Stimulated activated CD4-positive, alpha-beta T cell treated with anti-CD3 and anti-CD28 coated beads, TNF-alpha, amount 100 ng/mL, for 24 hours (primary cell): ENCODE measurements at places on chromosomes 4 and X.

DNA sequence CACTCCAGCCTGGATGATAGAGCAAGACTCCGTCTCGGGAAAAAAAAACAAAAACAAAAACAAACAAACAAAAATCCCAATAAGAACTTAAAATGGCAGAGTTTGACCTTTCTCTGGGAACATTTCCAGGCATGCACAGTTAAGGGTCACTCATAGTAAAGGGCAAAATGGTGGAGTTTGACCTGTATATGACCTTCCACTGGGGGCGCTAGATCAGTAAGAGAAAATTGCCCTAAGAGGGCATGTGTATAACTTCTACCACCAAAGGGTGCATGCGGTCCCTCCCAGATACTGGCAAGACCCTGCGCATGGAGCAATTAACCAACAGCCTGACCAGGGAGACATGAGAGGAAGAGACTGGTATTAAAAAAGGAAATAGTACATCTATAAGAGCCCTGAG lies 177.2 kb downstream of the MOSPD2 start:
- DNase-seq: no peak

GRCh38 chr4:122772311-122772710 lies 39.8 kb downstream of the BBS12 start:
- DNase-seq: no peak

DNA sequence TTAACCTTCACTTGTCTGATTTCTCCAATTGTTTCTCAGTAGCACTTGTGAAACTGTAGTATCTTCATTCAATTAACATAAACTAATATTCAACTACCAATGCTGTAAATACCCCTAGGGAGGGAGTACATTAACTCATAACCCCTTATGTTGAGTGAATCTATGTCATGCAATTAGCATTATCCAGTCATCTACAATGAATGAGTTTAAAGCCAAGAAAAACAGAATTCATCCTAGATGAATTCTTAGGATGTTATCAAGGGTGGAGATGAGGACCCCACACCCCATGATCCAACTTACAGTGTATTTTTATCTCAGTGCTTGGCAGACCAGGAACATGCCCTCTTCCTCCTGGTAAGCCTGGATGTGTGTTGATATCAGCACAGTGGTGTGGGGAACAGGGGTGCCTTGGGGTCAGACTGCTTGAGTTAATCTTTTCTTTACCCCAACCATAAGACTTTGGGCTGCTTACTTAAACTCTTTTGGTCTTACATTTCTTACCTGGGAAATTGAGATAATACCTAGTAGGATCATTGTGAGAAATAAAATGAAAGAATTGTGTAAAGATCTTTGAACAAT lies 62.1 kb upstream of the SCOC start:
- DNase-seq: no peak

- DNase-seq: no peak
Observed at GRCh38 chrX:136961594-136962135, 72.1 kb downstream of the GPR101 start.

DNA sequence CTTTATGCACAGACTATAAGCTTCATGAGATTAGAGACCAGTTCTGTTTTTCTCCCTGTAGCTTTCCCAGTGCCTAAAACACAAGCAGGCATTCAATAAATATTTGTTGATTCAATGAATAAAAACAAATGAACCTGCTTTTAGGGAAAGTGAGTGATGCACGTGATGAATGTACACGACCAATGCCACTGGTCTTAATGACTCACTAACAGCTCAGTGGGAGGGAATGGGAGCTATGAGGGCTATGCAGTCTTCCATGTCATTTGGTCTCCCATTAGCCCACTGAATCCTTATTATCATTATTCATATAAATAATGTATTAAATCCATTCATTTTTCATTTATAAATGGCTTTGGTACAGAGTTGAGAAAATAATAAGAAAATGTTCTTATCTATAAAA lies 247.4 kb downstream of the FBXO8 start:
- DNase-seq: no peak

DNA sequence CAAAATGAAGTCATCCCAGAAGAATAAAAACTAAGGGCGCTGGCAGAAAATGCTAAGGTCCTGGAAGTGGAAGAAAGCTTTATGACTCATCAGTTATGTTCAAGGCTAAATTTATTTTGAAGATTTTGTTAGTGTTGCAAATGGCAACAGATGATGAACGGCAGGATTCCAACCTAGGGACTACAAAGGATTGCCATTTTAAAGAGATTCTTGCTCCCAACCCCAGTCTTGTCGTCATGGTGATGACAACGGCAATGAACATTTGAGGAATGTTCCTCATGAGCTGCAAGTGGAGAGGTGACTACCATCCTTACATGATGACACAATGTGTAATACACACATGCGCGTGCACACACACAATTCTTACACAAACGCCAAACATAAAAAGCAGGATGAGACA lies 54.4 kb upstream of the FTHL17 start:
- no peak for DNase-seq

DNA sequence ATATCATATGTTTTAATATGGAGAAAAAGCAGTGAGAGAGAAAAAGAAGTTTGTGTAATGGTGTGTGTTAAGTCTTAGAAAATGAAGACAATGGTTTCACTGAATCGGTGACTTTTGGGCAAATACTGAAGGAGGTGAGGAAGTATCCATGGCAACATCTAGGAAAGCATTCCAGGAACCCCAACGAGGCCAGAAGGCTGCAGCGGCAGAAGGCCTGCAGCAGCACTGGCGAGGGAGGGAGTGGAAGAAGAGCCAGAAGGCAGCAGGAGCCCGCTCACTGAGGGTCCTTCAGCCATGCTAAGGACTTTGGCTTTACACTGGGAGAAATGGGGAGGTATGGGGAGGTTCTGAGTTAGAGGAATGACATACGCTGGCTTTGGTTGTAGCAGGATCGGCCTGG lies 26.8 kb downstream of the COQ2 start:
- no peak for DNase-seq

DNA sequence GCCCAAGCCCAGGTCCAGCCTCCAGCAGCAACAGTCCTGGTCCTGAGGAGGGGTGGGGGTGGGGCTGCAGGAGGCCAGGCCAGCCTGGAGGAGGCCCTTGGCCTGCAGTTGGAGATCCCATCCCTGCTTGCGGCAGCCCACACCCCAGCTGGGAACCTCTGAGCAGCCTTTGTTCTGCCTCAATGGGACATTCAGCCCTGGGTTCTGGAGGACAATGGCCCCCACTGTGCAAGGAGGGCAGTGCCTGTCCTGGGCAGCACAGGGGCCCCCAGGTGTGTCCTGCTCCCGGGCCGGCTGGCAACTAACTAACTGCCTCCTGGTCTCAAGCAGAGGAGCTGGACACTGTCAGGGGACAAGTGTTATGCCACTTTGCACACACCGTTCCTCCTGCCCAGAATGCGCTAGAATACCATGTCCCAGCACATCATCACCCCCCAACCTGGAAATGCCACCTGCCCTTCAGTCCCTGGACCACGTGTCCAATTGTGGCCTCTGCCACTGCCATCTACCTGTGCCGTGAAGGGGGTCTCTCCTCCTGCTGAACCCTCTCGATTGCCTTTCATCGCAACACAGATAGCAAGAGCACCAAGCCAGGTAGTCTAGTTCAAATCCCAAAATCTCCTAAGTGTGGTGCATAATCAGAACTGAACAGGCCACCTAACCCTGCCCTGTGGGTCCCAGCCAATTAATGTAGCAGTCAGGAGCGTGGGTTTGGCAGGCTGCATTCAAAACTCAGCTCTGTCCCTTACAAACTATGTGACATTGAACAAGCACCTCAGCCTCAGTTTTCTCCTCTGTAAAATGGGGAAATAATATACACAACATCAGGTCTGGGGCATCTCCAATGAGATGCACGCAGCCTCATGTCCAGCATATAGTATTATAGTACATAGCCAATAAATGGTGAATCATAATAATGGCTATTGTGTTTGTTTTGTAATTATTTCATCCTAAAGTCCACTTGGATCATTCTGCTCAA lies 8.8 kb downstream of the PPP2R2C start:
- DNase-seq: no peak

GRCh38 chr4:152693871-152694270 lies 14.1 kb upstream of the TMEM154 start:
- no peak for DNase-seq

DNA sequence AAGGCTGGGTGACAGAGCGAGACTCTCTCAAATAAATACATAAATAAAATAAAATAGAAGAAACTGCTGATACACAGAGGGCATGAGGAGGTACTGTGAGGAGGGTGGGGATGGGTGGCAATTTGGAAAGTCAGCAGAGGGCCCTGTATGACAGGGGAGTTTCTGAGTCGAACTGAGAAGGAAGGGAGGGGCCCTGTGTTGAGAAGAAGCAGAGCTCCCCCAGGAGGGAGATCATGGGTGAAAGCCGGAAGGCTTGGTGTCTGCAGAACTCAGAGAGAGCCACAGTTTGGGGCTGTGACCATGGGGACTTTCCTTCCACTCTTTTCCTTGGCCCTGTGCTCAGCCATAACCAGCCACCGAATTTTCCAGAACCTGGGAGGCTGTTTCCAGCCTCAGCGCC lies 24.8 kb upstream of the AFAP1 start:
- DNase-seq: peak; percentile 40

DNA sequence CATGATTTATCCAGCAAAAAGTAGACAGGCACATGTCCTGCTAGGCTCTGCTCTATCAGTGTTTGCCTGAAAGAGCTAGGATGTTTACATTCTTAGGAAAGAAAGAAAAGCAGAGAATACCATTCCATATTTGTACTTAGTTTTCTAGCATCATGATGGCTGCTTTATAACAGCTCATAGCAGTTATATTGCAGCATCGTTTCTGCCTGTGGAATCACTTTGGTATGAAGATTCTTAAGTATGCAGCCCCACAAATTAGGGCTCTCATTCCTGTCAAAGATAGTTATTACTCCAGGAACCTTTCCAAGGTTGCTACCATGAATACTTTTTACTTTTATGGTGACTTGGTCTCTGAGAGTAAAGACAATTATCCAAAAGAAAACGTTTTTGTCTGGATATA lies 119.0 kb upstream of the MYOZ2 start:
- DNase-seq: no peak

DNA sequence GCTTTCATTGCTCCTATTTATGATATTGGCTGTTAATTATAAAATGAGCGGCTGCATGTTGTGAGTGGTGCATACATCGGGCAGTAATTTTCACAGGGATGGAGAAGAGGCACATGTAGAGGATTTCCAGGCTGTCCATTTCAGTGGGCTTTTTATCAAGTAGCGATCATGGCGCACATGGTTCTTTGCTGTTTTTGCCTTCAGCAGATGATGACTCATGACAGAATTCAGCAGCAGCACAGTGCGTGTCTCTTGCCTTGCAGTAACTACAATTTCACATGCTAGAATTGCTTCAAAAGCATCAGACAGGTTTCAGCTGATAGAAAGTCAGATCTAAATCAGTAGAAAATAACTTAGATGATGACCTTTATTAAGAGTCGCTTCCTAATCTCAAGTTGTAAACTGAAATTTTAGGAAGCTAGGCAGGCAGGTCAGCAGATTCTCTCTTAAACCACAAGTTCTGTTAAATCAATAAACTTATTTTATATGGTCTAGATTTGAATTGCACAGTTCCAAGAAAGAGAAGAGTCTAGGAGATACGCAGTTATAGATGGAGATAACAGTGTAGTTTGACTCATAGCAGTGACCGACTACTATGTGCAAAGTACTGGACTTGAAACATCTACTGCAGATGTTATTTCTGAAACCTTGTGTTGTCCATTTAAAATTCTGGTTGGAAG lies 35.8 kb downstream of the LRP2BP start:
- DNase-seq: no peak

DNA sequence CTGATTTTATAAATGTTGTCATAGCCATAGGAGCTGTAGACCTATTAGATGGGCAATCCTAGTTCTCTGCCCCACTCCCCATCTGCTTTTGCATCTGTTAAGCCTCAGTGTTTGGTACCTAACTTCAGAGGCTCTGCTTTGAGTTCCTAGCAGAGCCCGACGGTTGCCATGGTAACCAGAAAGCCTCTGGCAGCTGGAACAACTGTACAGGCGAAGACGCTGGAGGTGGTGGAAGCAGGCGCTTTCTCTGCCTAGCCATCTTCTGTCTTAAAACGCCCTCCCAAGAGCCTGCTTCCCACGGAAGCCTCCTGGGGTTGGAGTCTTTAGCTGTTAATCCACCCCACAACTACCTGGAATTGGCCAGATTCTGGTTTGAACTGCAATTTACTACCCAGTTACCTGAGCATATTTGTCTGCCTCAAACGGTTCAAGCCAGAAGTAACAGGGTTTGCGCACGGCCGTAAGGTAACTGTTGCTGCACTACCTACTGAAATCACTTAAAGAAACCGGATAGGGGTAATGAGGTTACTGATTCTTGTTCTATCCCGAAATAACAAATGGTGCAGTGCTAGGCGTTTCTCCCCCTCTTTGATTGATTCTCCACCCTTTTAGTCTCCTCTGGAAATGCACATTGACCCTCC lies 1.0 kb upstream of the GABRG1 start:
- no peak for DNase-seq

DNA sequence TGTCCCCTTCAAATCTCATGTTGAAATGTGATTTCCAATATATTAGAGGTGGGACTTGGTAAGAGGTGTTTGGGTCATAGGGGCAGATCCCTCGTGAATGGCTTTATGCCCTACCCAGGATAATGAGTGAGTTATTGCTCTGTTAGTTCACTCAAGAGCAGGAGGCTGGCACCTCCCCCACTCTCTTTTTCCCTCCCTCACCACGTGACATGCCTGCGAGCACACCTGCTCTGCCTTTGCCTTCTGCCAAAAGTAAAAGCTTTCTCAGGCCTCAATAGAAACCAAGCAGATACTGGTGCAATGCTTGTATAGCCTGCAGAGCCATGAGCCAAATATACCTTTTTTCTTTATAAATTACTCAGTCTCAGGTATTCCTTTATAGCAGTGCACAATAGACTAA lies 286.3 kb upstream of the UGT8 start:
- DNase-seq: no peak

GRCh38 chrX:15653961-15654360 lies 10.6 kb downstream of the CLTRN start:
- DNase-seq: no peak

GRCh38 chrX:1025413-1025812 lies 187.0 kb downstream of the CRLF2 start:
- no peak for DNase-seq

- DNase-seq: no peak
Observed at GRCh38 chrX:150308532-150309157, 54.5 kb upstream of the MAMLD1 start.

GRCh38 chrX:118727686-118728339 lies 407 bp downstream of the IL13RA1 start:
- no peak for DNase-seq

DNA sequence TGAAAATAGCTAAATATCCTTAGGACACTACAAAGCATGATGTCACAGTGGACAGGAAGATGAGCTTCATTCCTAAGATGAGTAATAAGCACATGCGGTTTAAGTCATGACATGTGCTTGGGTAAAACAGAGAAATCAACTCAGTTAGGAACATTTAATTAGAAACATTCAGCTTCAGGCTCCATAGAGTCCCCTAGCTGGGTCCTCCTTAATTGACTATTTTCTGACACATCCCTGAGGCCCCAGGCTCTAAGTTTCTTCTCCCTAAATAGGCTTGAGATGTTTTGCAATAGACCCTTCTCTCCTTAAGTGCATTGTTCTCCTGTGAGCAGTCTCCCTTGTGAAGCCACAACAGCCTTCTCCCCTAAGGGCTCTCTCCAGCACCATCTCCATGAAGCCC lies 70.4 kb upstream of the ANXA3 start:
- DNase-seq: no peak

GRCh38 chrX:34764852-34765361 lies 107.8 kb upstream of the TMEM47 start:
- DNase-seq: no peak
